ENCODE measurements at places on chromosomes 11 and 22. TPM values are rescaled to one million over a fixed set of nuclear protein-coding genes. Genes with fewer than 3 reads are reported as not detected.

DNA sequence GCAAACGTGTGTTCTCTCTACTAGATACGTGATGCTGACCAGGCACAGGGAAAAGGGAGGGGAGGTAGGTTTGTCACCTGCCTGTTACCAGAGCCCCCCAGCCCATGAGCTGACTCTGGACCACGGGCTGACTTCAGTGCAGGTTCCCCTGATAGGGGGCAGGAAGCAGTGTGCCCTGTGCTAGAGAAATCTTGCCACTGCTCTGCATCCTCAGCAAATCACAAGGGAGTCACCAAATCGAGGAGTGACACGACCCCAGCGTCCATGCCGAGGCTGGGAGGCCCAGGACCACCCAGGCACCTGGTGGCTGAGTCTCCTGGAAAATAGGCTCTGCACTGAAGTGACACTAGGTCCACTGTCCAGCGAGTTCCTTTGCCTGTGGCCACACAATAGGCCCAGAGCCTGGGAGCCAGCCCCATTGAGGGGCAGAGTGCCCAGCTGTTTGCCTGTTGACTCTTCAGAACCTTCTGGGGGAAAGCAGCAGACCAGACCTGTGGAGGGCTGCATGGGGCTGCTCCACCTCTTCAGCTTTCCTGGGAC is 99.3 kb downstream of the CTTN start:
- no peak for DNase-seq

Gene C11orf21
- total RNA-seq = 28.3 TPM

- DNase-seq = no peak
These were observed 59.8 kb downstream of the SC5D start for GRCh38 chr11:121352251-121352891.

Gene WBP2NL
- total RNA-seq = 2.1 TPM

- no peak for DNase-seq
These were observed 590.3 kb upstream of the TENM4 start for GRCh38 chr11:80031014-80031600.

Gene SPINDOC
- 55.8 TPM for total RNA-seq

All from activated CD8-positive, alpha-beta memory T cell treated with anti-CD3 and anti-CD28 coated beads, Interleukin-2, amount 10 ng/mL, durations not matched to agents 7 days and 5 days (primary cell).